Liver (tissue), 10 donors: ENCODE measurements at places on chromosomes 7 and 10. TPM values are rescaled to one million over a fixed set of nuclear protein-coding genes. Genes with fewer than 3 reads are reported as not detected.

Gene LIPM
- polyA plus RNA-seq, result not detected

Gene CLRN3
- polyA plus RNA-seq, result 8.1 TPM

Gene AZGP1
- polyA plus RNA-seq, result 1,348 TPM

Gene KCND2
- polyA plus RNA-seq, result 0.02 TPM

Gene SORCS1
- polyA plus RNA-seq, result 0.21 TPM
